ENCODE measurements at places on chromosomes 7 and 10. TPM values are rescaled to one million over a fixed set of nuclear protein-coding genes. Genes with fewer than 3 reads are reported as not detected.

Gene MINDY3
- total RNA-seq, result 40.6 TPM

Gene TBXAS1
- 5.5 TPM for total RNA-seq

Gene IKZF1
- 300 TPM for total RNA-seq

Gene FKBP14
- 5.2 TPM for total RNA-seq

Gene DPP6
- total RNA-seq, result not detected

- DNase-seq, result no peak
These were observed 24.1 kb upstream of the PNLIP start for GRCh38 chr10:116521424-116522290.

GRCh38 chr10:44114441-44114840 lies 270.5 kb downstream of the CXCL12 start:
- no peak for DNase-seq

DNA sequence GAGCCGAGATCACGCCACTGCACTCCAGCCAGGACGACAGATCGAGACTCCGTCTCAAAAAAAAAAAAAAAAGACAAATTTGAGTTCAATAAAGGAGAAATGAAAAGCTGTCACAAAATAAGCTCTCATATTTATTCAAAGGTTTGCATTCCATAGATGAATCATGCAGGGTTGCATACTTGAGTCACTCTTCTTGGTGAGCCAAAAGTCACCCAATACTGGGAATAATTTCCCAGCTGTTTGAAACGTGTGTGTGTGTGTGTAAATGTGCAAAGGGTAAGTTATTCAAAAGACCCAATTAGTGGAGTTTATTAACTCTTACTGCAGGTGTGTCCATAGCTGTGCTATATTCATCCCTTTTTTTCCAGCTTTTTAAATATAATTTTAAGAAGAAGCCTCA lies 297.7 kb downstream of the CCDC3 start:
- no peak for DNase-seq

DNA sequence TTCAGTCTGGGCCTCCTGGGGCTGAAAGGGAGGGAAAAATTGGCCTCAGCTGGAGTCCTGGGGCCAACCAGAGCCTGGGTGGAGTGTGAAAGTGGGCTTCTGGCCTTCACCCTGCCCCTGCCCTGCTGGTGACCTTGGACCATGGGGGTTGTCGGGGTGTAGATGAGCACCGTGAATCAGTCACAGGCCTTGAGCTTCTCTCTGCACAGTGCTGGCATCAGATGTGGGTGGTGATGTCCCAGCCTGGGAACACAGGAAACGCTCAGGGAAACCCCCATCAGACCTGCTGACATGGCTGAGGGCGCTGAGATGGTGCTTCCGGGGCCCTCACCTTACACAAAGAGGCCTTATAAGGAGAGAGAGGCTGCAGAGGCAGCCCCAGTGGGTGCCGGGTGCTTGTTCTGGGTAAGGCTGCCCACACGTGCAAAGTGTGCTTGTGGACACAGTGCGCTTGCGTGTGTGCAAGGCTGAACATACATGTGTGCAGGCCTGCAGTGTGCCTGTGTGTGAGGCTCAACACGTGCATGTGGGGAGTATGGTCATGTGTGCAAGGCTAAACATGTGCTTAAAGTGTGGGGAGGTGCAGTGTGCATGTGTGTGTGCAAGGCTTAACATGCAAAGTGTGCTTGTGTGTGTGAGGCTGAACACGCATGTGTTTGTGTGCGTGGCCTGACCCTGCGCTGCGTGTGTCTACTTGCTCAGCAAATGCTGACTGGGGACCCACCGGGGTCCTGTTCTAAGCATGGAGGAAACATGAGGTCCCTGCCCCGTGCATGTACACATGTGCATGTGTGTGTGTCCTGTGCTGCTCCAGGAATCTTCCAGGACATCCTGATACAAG lies 6.5 kb downstream of the ARPC1B start:
- peak; percentile 87 for DNase-seq

GRCh38 chr10:13268841-13269240 lies 31.0 kb downstream of the PHYH start:
- no peak for DNase-seq
